Skin of body (tissue), 3 donors: ENCODE measurements at places on chromosomes 1 and 21.
A peak's percentile ranks its signal among the peaks of the same experiment; 100 is the strongest.

DNA sequence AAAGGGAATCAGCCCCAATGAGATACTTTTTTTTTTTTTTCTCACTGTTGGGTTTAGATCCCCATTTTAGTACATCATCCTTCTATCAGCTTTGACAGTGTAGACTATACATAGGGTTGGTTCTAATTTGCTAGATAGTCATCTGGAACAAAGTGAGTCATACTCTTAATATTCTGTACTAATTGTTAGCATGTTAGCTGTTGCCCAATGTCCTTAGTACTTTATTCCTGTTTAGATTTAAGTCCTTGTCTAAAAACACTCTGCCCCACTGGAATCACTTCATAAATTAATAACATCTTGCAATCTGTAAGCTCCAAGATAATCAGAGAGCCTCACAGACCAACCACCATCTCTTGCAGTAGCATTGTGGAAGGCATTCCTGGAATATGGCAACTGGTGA lies 209.8 kb upstream of the KIAA0040 start:
- peak; percentile 77 for DNase-seq

GRCh38 chr1:42183957-42184268 lies 19.4 kb upstream of the GUCA2A start:
- DNase-seq, result no peak

- no peak for DNase-seq
Measured at GRCh38 chr1:3743421-3743820, 8.8 kb upstream of the CCDC27 start.

GRCh38 chr1:61424382-61424781 lies 300.6 kb downstream of the TM2D1 start:
- peak; percentile 4 for DNase-seq

DNA sequence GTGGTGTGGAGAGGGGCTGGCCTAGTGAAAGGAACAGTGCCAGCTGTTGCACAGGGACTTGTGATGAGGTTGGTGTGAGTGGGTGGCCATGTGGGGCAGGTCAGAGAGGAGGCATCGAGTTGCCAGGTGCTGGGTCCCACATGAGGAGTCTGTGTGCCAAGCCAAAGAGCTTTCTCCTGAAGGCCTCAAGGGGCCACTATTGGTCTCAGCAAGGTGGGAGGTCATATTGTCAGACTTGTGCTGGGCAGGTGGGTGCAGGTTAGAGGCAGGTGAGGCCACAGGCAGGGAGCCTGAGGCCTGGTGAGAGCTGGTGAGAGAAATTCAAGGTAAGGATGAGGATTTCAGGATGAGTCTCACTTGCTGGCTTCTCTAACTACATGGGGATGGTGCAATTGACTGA lies 256.8 kb downstream of the DISC1 start:
- no peak for DNase-seq

DNA sequence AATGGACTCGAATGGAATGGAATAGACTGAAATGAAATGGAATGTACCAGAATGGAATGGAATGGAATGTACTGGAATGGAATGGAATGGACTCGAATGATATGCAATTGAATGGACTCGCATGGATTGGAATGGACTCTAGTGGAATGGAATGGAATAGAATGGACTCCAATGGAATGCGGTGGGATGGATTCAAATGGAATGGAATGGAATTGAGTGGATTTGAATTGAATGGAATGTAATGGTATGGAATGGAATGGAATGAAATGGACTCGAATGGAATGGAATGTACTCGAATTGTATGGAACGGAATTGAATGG lies 99.6 kb upstream of the FBXO28 start:
- DNase-seq, result no peak

DNA sequence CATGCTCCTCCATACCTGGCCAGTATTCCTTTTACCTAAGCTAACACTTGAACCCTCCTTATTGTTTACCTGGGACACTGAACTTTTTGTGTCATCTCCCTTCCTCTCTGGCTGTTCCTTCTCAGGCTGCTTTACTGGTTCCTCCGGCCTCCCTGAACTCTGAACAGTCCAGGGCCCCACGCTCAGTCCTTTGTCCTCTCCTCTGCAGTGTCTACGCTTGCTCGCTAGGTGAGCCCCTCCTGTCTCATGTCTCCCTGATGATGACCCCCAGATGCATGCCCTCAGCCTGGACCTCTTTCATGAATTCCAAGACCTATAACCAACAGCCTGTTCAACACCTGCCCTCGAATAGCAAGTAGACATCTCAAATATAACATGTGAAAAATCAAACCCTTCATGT lies 108.4 kb upstream of the COA6 start:
- DNase-seq, result no peak

- no peak for DNase-seq
Measured at GRCh38 chr21:42203321-42203720, 15.6 kb upstream of the ABCG1 start.

DNA sequence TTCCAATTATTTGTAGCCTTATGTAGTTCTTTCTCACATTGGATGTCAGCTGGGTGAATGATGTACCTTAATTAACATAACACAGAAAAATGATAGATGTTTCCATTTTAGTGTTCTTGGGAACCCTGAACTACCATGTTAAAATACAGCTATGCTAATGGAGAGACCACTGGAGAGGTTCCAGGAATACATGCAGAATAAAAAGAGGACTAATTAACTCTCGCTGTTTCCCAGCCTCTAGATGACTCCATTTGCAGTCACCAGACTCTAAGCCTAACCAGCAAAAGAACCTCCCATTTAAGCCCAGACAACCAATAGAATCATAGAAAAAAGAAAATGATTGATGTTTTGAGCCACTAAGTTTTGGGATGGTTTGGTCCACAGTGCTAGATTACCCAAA lies 36.2 kb downstream of the CLCA4 start:
- DNase-seq, result no peak

GRCh38 chr21:29763674-29764073 lies 176.1 kb downstream of the GRIK1 start:
- no peak for DNase-seq

GRCh38 chr21:16310176-16310575 lies 580.4 kb downstream of the USP25 start:
- DNase-seq, result no peak

DNA sequence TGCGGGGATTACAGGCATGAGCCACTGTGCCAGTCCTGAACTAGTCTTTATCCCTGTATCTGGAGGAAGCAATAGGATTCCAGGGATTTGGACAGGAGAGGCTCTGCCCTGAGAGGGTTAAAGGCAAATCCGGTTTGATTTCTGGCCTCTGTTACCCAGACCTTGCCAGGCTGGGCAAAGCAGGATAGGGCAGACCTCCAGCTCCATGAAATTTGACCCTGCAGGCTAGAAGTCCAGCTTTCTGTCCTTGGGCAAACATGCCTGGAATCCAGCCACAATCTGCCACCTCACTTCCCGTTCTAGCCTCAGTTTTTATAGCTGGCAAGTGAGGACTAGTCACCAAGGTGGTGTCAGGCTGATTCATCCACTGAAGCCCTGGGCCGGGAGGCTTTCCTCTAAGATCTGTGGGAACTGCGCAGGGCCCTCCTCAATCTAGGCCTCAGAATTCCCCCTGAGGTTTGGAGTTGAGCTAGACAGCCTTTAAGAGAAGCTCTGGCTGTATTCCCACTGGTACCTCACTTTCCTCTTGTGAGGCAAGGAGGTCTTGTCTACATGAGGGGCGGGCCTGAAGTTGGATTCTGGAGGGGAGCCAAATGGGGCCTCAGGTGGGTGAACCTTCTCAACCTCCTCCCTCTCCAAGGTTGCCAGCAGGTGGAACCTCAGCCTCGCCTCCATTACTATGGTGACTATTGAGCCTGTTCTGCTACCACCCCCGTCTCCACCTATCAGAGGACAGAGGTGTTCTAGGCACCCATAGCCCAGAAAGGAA lies 7.0 kb upstream of the P3R3URF start:
- DNase-seq, result peak; percentile 17

GRCh38 chr1:150931773-150932172 lies 5.6 kb downstream of the SETDB1 start:
- no peak for DNase-seq

DNA sequence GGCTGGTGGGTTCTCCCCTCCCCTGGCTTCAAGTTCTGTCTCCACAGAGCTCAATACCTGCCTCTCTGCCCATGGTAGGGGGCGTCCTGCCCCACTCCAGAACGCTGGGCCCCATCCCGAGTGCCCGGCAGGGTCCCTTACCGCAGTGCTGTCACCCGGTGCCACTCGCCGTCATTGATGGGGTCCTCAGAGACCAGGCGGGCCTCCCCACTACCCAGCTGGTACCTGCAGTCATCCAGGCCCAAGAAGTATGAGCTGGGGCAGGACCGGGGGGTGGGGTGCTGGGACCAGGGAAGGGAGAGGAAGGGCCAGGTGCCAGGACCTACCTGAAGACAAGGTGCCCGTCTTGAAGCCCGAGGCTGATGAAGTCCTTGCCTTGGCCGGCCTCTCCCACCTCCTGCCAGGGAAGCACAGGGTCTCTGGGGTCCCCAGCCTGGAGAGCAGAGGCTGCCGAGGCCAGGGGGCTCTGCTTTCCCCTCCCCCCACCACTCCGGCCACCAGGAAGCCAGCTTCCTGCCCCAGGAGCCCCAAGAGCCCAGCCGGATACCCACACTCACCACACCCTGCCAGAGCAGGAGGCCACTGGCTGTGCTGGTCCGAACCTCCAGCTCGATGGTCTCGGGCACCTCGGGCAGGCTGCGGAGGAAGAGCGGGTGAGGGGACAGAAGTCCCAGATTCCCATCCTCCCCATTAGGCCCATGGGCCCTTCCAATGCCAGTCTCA lies 12.1 kb downstream of the LDLRAD2 start:
- no peak for DNase-seq

GRCh38 chr1:73898540-73898939 lies 299.4 kb downstream of the LRRIQ3 start:
- DNase-seq, result no peak

DNA sequence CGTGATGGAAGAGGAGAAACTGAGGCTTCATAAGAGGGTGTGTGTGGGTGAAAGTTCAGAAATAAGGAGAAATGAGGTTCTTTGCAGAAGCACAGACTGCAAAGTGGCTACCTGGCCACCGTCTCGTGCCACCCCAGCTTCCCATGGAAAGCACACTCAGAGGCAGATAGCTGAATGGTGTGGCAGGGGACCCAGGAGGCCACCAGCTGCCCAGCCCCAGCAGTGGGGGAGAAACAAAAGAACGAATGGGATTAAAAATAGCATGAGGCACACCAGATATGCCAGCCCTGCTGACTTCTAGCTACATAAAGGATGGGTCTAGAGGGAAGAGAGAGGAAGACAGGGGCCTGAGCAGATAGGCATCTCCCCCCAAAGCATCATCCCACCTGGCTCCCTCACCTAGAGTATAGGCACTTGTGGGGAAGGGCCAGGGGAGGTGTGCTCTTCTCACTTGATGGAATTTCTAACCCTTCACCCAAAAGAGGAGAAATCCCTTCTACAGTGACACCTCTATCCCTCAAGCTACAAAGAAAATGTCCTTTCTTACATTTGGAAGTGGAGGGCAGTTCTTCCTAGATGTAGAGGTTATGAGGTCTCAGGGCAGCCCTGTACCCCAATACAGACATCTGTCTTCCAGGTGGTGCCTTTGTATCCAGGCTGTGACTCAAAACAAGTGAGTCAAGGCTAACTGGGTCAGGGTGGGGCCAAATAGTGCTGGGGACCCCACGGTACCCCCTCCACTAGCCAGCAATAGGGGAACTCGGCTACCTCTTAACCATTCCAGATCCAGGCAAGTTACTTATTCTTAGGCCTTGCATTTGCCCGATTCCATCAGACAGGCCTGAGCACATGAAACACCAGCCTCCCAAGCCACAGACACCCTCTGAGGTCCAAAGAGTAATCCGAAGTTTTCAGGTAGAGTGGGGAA lies 3.5 kb downstream of the HDGF start:
- DNase-seq, result no peak

- peak; percentile 26 for DNase-seq
Measured at GRCh38 chr1:205229399-205229871, 1.7 kb downstream of the TMCC2 start.

GRCh38 chr1:155976062-155976912 lies 2.1 kb downstream of the ARHGEF2 start:
- peak; percentile 49 for DNase-seq

DNA sequence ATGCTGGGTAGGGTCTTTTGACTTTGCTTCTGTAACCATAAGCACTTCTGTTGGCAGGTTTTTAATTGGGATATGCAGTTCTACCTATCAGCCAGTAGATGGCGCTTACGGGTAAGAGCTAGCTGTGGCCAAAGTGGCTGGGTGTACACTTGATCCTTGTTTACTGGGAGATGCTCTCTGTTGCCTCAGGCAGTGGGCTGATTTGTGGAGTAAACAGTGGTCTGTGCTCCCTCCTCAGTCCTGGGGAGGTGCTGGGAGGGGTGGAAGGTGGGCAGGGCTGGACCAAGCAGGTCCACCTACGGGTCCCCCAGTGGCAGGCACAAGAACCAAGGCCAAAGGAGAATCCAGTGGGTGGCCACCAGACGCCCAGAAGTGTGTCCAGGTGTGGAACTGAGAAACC lies 43.4 kb downstream of the RALGPS2 start:
- no peak for DNase-seq

GRCh38 chr1:197918807-197919345 lies 1.7 kb downstream of the LHX9 start:
- DNase-seq, result no peak

DNA sequence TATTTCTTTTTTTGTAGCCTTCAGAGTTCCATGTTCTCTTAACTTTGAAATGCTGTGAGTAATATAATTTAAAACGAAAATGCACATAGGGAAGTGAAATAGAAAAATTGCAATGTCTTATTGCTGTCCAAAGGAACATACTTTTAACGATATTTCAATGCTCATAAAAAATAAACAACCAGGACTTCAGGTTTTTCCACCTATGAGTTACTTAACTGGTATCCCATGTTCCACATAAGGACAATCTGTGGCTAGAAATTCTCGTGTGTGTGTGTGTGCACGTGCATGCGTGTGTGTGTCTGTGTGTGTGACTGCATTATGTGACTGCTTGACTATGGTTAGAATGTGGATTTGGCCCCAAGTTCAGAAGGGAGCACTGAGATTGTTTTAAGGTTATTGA lies 200.8 kb upstream of the ADGRL4 start:
- no peak for DNase-seq

DNA sequence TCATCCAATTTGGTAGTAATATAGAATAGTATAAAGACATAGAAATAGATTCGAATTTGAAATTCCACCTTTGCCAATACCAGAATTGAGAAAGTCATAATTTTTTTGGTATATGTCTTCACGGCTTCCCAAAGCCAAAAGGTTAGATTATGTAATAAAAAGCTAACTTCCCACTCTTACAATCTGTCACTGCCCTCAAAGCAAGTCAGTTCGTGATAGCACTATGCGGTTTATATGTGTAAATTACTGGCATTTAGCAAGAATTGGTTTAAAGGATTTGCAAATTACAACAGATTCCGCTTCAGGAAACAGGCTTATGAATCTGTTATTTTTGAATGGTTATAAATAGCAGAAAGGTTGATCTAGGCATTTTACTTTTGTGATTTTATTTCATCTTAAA lies 679.4 kb upstream of the ADGRL2 start:
- DNase-seq, result no peak

GRCh38 chr1:31984419-31985347 lies 29.0 kb upstream of the KHDRBS1 start:
- DNase-seq, result no peak

DNA sequence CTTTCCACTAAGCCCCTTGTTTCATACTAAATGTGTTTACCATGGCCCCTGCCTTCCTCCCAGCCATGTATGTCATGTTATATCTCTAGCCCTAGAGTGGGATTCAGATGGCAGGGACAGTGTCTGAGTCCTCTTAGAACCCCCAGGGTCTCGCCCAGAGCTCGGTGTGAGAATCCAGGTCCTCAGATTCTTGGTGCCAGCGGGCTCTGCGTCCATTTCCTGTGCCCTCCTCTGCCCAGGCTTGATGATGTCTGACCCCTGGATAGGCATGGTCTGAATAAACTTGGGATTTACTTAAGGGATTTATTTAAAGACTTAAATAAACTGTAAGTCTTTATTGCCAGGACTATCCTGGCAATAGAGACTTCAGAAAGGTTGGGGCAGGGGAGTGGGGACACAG lies 6.2 kb upstream of the KISS1 start:
- DNase-seq, result no peak

GRCh38 chr1:173255214-173255813 lies 48.2 kb upstream of the TNFSF4 start:
- DNase-seq, result no peak
